GDM1 (cell line): ENCODE measurements at places on chromosomes 7 and 10.

GRCh38 chr10:43980313-43980712 is 331.6 kb upstream of the ZNF32 start:
- no peak for DNase-seq

GRCh38 chr7:151144387-151144786 is 23.1 kb downstream of the GBX1 start:
- DNase-seq: no peak

- DNase-seq: no peak
Measured at GRCh38 chr10:94428766-94429707, 26.7 kb downstream of the TBC1D12 start.

- no peak for DNase-seq
Measured at GRCh38 chr7:9978106-9979064, 995.3 kb upstream of the PHF14 start.

DNA sequence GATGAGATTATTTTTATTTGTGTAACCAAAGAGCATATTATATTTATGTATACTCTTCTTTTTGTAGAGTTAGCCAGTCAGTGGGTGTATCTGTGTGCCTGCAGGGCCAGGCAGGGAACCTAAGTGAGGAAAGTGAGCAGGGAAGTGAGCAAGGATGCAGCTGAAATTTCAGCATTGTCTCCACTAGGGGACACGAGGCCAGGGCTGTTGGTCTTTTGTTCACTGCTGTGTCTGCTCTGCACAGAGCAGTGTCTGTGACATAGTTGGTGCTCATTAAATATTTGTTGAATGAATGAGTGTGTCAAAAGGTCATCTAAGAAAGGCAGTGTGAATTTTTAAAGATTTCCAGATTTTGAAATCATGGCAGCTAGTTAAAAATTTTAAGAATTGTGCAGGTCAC is 51.8 kb downstream of the SUGCT start:
- no peak for DNase-seq

DNA sequence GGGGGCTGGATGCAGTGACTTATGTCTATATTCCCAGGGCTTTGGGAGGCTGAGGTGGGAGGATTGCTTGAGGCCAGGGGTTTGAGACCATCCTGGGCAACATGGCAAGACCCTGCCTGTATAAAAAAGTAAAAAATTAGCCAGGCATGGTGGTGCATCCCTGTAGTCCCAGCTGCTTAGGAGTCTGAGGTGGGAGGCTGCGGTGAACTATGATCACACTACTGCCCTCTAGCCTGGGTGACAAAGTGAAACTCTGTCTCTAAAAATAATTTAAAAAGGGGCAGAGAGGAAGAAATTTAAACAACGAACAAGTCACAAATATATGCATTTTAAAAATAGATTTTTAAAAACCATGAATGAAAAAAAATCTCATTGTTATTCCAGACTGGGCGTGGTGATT is 46.2 kb upstream of the FEZF1 start:
- DNase-seq: no peak

- DNase-seq: no peak
Measured at GRCh38 chr7:93053209-93053948, 64.4 kb downstream of the SAMD9 start.

- DNase-seq: no peak
Measured at GRCh38 chr10:52409195-52409594, 95.1 kb downstream of the DKK1 start.

DNA sequence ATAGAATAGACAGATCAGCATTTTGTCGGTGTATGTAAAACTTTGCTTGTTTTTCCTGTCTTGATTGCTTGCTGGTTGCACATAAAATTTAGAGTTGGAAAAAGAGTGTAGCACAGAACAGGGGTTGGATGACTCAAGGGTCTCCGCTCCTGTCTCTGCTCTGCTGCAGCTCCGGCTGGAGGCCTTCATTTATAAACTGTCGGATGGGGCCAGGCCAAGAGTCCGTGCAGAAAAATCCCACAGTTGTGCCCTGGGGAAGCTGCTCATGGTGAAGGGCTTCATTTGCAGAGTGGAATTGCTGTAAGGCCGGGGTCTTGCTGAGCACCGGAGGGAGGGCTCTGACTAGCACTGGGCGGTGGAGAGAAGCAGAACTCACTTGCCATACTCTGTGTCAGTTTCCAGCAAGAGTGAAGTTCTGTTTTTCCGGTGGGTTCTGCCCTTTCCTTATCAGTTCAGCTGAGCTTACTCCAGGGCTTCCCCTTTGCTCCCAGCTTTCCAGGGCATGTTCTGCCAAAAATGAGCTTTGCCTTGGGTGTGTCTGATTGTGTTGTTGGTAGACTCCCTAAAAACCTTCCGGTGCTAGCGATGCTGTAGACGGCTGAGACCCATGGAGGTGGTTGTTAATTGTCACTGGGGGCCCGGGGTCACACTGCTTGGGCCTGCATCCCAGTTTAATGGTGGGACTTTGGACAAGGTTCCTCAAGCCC is 67.2 kb downstream of the CAMK1D start:
- no peak for DNase-seq

GRCh38 chr7:102236592-102237287 is 49.9 kb upstream of the SH2B2 start:
- DNase-seq: no peak

GRCh38 chr10:114953047-114953446 is 15.1 kb downstream of the TRUB1 start:
- no peak for DNase-seq

DNA sequence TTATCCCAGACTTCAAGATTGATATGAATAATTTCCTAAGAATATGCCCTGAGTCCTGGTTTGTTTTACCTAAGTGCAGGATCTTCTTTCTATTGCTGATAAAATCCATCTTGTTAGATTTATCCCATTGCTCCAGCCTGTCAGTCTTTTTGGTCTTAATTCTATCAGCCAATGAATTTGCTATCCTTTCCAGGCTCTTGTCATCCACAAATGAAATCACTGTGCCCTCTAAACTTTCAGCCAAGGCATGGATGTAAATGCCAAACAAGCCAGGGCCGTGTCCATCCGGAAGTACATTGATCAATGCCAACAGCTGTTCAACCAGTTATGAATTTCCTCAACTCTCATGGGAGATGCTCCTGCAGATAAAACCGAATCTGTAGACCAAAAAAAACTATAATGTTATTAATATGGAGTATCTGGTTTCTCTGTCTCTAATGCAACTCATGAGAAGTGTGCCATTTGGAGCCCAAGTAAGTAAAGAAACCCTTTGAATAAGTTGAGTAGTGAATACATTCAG is 40.0 kb downstream of the NPY start:
- no peak for DNase-seq
